ENCODE measurements at places on chromosomes 6 and 20. TPM values are rescaled to one million over a fixed set of nuclear protein-coding genes. Genes with fewer than 3 reads are reported as not detected.

The UBE2C gene
- polyA plus RNA-seq = 50.4 TPM

The SLPI gene
- 0.30 TPM for polyA plus RNA-seq

The BACH2 gene
- 4.6 TPM for polyA plus RNA-seq

The OR12D3 gene
- polyA plus RNA-seq = not detected

The CYP21A2 gene
- polyA plus RNA-seq = 1.4 TPM

The SEL1L2 gene
- polyA plus RNA-seq = 0.23 TPM

The GINS1 gene
- polyA plus RNA-seq = 7.8 TPM

The C4A gene
- polyA plus RNA-seq = 11.9 TPM

The CST2 gene
- polyA plus RNA-seq = not detected

The MMP24 gene
- polyA plus RNA-seq = 0.37 TPM

The IP6K3 gene
- 22.4 TPM for polyA plus RNA-seq

The CLIC1 gene
- polyA plus RNA-seq = 165 TPM

The PHACTR3 gene
- polyA plus RNA-seq = 9.8 TPM

The THEMIS gene
- not detected for polyA plus RNA-seq

The FABP7 gene
- polyA plus RNA-seq = 2.4 TPM

The CD24 gene
- 9.4 TPM for polyA plus RNA-seq

The PCMTD2 gene
- 49.3 TPM for polyA plus RNA-seq

The CRIP3 gene
- 1.2 TPM for polyA plus RNA-seq

The RAET1L gene
- 0.14 TPM for polyA plus RNA-seq

The DEF6 gene
- polyA plus RNA-seq = 5.2 TPM

The EYS gene
- 0.71 TPM for polyA plus RNA-seq

The SLC17A1 gene
- not detected for polyA plus RNA-seq

The TSBP1 gene
- polyA plus RNA-seq = not detected

The GRM1 gene
- 0.05 TPM for polyA plus RNA-seq

The KCNQ5 gene
- polyA plus RNA-seq = 0.28 TPM

The SMIM29 gene
- 7.7 TPM for polyA plus RNA-seq

The THBS2 gene
- 91.7 TPM for polyA plus RNA-seq

The XKR7 gene
- polyA plus RNA-seq = 0.05 TPM

The NKX2-2 gene
- 0.29 TPM for polyA plus RNA-seq

The PRDM1 gene
- 7.8 TPM for polyA plus RNA-seq

The DPPA5 gene
- polyA plus RNA-seq = not detected

The LAMA4 gene
- 195 TPM for polyA plus RNA-seq

The DDO gene
- polyA plus RNA-seq = 0.30 TPM

The MAS1 gene
- 0.57 TPM for polyA plus RNA-seq

The TUBB1 gene
- polyA plus RNA-seq = 1.0 TPM

The SYNDIG1 gene
- 5.3 TPM for polyA plus RNA-seq

The GJA1 gene
- 83.8 TPM for polyA plus RNA-seq

The OPRM1 gene
- 0.22 TPM for polyA plus RNA-seq

The RUNX2 gene
- 0.60 TPM for polyA plus RNA-seq

The PSMB8 gene
- 10.9 TPM for polyA plus RNA-seq

The RSPO3 gene
- 19.1 TPM for polyA plus RNA-seq

The CHRNA4 gene
- 2.3 TPM for polyA plus RNA-seq

The ZMYND8 gene
- polyA plus RNA-seq = 16.7 TPM

The ANKEF1 gene
- 1.1 TPM for polyA plus RNA-seq

The MCM3 gene
- polyA plus RNA-seq = 39.1 TPM

The LRP11 gene
- polyA plus RNA-seq = 23.4 TPM

The TRERF1 gene
- 13.8 TPM for polyA plus RNA-seq

The PNRC1 gene
- polyA plus RNA-seq = 104 TPM

The MOCS1 gene
- 5.8 TPM for polyA plus RNA-seq

The GNAS-AS1 gene
- 3.3 TPM for polyA plus RNA-seq
